ENCODE measurements at places on chromosomes 12 and 14.

GRCh38 chr12:3461391-3461790, 29.6 kb upstream of the PRMT8 start:
- no peak for DNase-seq

DNA sequence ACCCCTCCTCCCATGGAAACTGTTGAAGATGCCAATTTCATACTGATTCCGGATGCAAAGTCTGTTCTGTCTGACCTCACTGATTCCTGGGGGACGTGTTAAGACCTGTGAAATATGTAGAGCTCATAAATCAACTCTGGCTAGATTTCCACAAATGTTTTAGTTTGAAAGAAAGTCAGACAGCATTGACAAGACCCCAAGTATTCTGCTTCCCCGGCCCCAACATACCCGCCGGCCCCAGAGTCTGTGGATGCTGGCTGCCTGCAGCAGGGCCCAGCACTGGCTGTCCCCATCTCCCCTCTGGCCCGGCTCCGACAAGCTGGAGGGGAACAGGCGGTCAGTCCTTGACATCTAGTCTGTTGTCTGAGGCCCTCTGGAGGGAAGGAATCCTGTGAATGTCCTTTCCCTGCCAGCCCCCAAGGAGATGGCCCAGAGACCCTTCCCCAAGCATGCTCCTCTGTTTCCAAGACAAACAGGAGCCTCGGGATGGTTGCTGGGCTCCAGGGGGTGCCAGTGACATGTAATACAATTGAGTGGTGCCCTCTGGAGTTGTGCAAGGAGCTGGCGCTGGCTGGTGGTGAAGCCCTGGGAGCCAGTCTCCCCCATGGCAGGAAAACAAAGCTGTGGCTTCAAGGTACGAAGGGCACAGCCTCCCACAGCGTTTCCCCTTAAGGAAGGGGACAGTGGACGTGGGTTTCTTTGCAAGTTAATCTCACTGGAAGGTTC, 22.3 kb downstream of the FBLN5 start:
- no peak for DNase-seq

DNA sequence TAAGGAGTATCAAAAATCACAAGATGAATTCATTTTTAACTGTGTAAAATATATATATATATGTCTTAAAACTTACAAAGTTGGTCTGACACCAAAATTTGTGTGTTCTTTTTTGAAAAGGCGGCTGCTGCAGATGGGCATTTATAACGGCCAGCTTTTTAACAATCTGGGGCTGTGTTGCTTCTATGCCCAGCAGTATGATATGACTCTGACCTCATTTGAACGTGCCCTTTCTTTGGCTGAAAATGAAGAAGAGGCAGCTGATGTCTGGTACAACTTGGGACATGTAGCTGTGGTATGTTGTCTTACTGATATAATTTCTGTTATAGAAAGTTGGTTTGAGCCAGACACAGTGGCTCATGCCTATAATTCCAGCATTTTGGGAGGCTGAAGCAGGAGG, 47.0 kb downstream of the TTC8 start:
- no peak for DNase-seq

- no peak for DNase-seq
Observed at GRCh38 chr14:70881549-70882177, 25.6 kb upstream of the PCNX1 start.

Measured in glomerular endothelial cell (primary cell).